CD4-positive, alpha-beta T cell treated with Interleukin-4 for 1 hour (primary cell): ENCODE measurements at places on chromosomes 3 and 15.

- DNase-seq: no peak
These were observed 65.2 kb downstream of the SLC9C1 start for GRCh38 chr3:112228786-112229185.

DNA sequence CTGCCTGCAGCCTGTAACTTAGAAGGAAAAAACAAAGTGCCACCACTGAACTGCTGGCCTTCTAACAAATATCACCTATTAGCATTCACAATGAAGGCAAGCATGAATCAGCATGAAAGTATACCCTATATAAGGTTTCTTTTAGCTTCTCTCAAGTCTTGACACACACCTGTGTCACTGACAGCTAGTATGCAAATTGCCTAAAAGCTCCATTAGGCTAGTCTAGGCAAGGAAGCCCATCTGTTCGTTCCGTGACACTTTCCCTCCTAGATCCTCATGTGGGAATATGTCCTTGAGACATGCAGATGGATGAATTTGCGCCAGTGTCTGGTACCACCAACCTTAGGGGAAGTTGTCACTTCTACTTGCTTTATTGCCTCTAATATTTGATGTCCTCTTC is 129.3 kb downstream of the RBMS3 start:
- no peak for DNase-seq

- DNase-seq: peak; percentile 18
These were observed 5.1 kb downstream of the MAGEL2 start for GRCh38 chr15:23642413-23643044.

DNA sequence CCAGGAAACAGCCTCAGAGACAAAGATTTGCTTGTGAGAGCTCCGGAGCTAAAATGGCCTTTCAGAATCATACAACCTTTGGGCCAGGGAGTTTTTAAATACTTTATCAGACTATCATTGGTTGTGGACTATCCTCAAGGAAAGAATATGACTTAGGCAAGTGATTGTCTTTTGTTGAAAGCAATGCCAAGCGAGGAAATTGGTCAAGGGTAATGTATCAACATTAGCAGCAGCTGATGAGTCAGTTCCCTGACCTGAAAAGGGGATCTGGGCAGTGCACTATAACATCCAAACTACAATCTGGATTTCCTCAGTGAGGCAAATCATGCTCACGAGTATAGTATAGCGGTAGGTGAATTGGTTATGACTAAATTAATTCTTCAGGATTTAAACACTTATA is 303.6 kb downstream of the LSAMP start:
- no peak for DNase-seq

- no peak for DNase-seq
These were observed 141.4 kb downstream of the ADAMTS17 start for GRCh38 chr15:100200287-100200880.

DNA sequence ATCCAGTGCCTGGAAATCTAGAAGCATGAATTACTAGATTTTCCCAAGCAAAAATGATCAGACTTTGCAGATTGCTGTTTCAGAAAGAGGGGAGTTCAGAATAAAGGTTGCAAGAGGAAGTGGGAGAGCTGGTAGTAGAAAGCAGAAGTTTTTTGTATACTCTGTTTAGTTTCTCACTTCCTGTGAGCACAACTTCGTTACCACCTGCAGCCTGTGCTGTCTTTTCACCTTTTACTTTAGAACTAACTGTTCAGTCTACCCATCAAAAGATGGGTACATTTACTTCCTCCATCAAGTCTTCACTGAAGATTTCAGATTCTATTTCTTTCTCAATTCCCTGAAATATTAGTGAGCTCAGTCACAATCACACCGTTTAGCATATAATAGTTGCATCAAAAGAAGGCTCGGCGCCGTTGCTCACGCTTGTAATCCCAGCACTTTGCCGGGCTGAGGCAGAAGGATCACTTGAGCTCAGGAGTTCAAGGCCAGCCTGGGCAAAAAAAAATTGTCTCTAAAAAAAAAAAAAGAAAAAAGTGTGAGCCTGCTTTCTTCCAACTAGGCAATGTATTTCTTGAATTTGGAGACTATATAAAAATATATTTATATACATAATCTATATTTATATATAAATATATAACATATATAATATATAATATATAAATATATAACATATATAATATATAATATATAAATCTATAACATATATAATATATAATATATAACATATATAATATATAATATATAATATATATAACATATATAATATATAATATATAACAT is 1.8 kb upstream of the CEP97 start:
- DNase-seq: peak; percentile 19

DNA sequence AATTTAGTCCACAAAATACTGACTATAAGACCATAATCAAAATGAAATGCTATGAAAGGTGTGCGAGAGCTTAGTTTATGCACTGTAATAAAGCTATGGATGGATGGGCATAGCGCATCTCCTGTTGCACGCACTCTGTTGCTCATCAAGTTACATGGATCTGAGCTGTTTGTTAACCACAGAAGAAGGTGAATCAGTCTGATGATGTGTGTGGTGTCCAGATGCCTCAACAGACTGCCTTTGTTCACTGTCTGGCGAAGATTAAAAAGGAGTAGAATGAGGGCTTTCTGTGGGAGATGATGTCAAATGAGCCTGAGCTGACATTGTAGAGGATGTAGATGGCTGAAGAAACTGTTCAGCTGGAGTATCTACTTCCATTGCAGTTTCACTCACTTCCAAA is 36.1 kb downstream of the NSMCE3 start:
- no peak for DNase-seq

GRCh38 chr15:84783493-84784251 is 33.5 kb upstream of the ALPK3 start:
- DNase-seq: no peak

- no peak for DNase-seq
These were observed 642.0 kb upstream of the KCNMB2 start for GRCh38 chr3:177894081-177894728.

GRCh38 chr15:73284090-73284716 is 84.6 kb downstream of the HCN4 start:
- no peak for DNase-seq

DNA sequence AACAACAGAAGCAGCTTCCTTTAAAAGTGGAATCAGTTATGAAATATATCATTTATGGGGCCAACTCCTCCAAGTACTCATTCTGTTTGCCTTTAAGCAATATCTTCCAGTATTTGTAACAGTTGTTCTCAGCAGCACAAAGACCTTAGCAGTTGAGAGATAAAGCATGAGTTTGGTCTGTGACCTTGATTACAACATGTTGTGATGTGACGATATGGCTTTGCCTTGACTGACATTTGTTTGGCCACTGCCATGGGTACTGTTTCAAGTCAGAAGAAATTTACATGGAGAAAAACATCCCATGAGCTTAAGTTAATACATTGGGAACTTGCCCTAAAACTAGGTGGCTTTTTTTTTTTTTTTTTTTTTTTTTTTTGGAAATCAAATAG is 175.1 kb upstream of the KBTBD8 start:
- DNase-seq: no peak

GRCh38 chr15:40470423-40471104 is at the start of gene CHST14:
Gene CHST14 (plus strand): TSS chr15:40470984. CDS start chr15:40471214, 230 bp downstream.
- peak; percentile 65 for DNase-seq

GRCh38 chr3:94345101-94345500 is 282.2 kb downstream of the NSUN3 start:
- DNase-seq: no peak

- DNase-seq: peak; percentile 70
These were observed 2.4 kb upstream of the CFAP91 start for GRCh38 chr3:119700269-119700919.

GRCh38 chr3:10995871-10996270 is 3.3 kb downstream of the SLC6A1 start:
- DNase-seq: no peak

- DNase-seq: no peak
These were observed 587.3 kb downstream of the IGSF11 start for GRCh38 chr3:118447339-118447738.

- DNase-seq: no peak
These were observed 27.8 kb downstream of the CHP1 start for GRCh38 chr15:41258750-41259471.

GRCh38 chr3:38036286-38036685 is 2.7 kb upstream of the DLEC1 start:
- DNase-seq: no peak

DNA sequence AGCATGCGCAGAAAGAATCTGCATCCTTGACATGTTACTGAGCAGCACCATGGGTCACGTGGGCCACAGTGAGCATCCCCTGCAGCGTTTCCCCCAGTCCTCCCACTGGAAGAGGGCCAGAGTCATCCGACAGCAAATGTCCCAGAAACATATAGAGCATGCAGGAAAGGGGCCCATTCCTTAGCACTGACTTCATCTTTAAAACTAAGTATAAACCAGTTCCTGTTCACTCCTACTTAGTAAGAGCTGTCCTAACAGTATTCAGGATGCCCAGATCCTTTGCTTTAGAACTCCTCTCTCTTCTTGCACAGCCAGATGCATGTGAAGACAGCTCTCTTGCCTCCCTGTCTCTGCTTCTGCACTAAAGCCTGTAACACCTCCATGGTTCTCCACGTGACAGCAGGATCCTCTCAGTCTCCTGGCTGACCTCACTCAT is 79.3 kb upstream of the OXTR start:
- DNase-seq: no peak

DNA sequence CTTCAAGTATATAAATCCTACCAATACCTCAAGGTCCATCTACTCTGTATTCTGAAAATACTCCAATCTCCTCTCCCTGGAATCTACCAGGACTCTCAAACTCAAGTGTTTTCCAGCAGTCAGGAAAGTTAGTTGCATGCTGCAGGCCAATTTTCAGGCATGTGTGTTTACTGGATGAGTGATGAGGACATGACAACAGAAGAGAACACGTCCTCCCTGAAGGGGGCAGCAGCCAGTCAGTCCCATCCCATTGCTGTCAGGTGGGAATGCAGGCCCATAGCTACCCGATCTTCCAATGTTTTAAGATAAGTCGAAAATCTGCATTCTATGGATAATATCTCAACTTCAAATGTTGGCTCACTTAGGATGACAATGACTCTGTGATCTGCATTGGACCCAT is 496.2 kb downstream of the FHIT start:
- no peak for DNase-seq

GRCh38 chr3:77726517-77726916 is 686.6 kb downstream of the ROBO2 start:
- DNase-seq: no peak

GRCh38 chr15:55742498-55742926 is 440 bp downstream of the PRTG start:
- DNase-seq: no peak

GRCh38 chr3:117010318-117010717 is 300.7 kb downstream of the TUSC7 start:
- no peak for DNase-seq

DNA sequence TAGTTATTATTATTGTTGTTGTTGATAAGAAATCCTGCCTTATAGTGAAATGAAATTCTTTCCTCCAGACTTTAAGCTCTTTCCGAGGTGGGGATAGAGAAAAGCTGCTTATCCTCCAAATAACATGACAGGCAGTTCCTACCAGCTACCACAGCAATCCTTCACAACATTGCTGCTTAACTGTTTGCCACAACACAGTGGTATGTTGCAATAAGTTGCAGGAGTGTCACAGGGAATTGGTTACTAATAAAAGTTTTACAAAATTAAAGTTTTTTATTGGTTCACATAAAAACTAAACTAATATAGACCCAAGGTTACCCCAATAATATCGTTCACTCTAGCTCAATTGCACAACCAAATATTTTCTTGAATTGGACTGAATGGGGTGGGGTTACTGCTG is 57.4 kb upstream of the ICE2 start:
- DNase-seq: no peak

GRCh38 chr15:91881569-91882297 is 28.2 kb downstream of the SLCO3A1 start:
- no peak for DNase-seq

GRCh38 chr3:46252980-46253379 is 10.7 kb downstream of the CCR3 start:
- DNase-seq: no peak

- DNase-seq: no peak
These were observed 314.1 kb upstream of the TRIM42 start for GRCh38 chr3:140363801-140364200.

DNA sequence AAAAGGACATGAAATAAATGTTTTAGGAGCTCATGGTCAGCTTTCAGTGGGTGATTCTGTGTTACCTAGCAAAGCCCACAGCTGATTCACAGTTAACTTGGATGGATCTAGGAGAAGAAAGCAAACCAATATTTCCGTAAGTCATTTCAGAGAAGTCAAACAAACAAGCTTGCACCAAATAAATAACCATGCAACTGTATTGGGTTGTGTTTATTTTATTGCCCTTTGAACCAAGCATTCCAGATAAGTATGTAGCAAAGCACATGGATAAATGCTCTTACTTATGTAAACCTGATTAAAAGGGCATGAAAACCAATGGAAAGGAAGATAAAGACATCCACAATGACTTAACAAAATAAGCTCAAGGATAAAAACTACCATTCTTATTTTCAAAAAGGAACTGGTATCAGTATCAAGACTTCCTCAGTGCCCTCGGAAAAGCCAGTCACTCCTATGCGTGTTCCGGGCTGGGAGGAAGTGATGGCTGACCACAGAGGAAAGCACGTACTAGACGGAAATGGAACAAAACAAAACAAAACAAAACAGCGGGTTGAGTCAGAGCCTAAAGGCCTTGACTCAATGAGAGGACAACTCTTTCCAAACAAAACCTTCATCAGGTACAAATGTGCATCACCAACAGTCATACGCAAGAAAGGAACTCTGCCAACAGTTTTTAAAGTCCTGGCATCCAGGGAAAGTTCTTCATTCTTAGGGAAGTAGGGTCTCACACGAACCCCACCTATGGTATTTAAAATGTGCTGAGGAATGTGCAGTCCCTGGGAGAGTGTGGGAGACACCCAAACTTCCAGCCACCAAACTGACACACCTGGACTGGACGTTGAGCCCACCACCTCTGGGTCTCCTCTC is 103.3 kb downstream of the SNRK start:
- peak; percentile 86 for DNase-seq

DNA sequence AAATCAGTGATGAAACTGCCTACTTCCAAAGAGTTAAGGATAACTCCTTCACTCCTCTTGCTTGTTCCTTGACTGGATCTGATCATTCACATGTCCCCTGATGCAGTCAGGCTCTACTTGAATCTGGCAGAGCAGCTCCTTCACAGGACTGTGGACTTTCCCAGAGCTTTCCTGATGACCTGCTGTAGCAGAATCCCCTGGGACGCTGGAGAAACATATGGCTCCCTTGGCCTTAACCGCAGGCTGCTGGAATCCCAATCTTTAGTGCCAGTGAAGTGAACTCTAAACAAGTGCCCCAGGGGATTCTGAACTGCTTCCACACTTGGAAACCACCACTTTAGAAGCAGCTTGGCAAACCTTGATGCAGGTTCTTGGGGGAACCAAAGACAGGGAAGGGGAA is 217.8 kb downstream of the CHST2 start:
- no peak for DNase-seq

- peak; percentile 63 for DNase-seq
These were observed 12.6 kb downstream of the PLCL2 start for GRCh38 chr3:16897254-16897926.

GRCh38 chr3:111392894-111393398 is 149.1 kb upstream of the CD96 start:
- peak; percentile 60 for DNase-seq

DNA sequence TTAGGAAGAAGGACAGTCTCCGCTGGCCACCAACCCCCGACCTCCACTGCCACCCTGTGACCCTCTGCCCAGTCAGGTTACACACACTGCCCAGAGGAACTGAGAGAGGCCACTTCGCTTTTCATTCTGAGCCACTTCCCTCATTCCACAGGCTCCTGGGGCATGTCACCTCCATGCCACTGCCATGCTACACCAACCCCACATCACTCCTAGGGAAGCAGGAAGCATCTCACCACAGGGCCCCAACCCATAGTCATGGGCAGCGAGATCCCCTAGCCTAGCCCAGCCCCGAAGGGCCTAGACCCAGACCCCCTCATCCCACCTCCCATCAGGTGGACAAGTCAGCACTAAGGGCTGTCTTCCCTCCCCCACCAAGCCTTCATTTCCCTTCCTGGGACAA is 1.4 kb downstream of the PLCB2 start:
- DNase-seq: peak; percentile 17
